ENCODE measurements at places on chromosomes 12 and 14. TPM values are rescaled to one million over a fixed set of nuclear protein-coding genes. Genes with fewer than 3 reads are reported as not detected.

DNA sequence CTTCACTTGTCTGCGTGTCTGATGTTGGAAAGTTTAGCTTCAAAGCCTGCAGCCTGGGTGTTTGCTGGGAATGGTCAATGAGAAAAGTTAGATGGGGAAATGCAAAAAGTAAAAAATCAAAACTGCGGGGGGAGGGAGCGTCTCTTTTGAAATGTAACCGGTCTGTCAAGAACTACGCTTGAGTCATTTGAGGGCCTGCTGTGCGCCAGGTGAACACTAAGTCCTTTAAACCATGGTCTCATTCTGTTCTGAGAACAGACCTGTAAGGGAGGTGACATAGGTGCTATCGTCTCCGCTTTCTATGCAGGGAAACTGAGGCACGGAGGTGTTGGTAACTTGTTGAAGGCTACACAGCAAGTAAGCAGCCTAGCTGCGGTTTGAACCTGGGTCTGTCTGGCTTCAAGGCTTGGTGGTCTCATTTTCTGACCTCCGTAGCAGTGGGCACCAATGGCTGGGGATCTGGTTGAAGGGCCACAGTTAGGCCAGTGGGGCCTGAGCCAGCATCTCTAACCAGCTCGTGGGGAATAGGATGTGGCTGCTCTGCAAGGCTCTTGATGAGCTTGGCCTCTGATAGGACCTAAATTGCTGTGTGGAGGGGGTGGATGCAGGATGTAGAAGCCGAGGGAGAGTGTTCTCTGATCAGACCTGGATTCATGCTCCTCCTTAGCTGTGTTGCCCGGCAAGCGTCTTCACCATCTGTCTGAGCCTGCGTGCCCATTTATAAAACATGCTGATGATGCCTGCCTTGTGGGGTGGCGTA lies 41.5 kb downstream of the KCTD10 start:
- DNase-seq = no peak

DNA sequence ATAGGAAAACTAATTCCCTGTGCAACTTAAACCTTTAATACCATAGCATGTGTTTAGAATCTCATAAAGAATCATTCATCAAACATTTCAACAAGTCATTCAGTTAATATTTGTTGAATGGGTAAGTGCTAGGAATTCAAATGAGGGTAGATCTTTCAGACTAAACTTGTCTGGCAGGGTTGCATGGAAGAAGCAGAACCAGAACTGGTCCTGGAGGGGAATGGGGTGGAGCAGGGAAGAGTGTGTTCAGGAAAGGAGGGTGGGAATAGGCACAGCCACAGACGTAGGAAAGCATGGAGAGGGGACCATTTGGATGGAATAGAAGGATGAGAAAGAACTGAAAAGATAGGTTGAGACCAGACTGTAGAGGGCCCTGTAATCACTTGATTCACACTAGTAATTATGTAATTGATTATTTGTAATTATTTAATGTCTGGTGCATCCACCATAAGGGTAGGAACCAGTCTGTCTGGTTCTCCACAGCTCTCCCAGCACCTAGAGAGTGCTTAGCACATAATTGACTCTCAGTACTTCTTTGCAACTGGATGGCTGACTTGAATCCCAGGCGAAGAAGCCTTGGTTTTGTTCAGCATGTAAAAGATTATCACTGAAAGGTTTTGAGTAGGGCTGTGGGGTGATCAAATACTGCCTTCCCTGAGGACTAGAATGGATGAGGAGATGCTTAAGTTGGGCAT lies 3.0 kb upstream of the MAP3K9 start:
- no peak for DNase-seq

- DNase-seq = no peak
Observed at GRCh38 chr12:7542813-7543212, 39.2 kb upstream of the CD163 start.

- DNase-seq = no peak
Observed at GRCh38 chr12:24791622-24792021, 157.3 kb downstream of the BCAT1 start.

Gene ZNF219
- 53.7 TPM for total RNA-seq

- DNase-seq = peak; percentile 80
Observed at GRCh38 chr12:6230321-6231110, 30.3 kb downstream of the CD9 start.

Gene FBXO21
- total RNA-seq = 28.1 TPM

- DNase-seq = no peak
Observed at GRCh38 chr12:132238884-132239283, 90.5 kb downstream of the GALNT9 start.

GRCh38 chr14:38004610-38004879 lies 203.2 kb upstream of the SSTR1 start:
- no peak for DNase-seq

DNA sequence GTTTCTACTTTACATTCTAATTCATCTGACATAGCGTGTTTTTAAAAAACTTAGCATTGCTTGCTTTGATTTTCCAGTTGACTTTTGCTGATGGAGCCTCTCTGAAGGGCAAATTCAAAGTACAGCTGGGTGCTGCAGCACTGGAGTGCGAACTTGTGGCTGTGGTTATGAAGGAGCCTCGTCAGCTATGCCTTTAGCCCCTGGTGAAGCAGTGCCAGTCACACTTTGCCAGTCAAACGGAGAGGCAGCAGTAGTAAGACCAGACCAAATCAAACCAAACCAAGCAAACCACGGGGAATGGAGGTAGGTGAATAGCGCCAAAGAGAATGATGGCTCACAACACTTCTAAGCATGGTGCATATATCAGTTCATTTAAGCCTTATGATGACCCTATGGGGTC lies 15.1 kb upstream of the SLC38A2 start:
- DNase-seq = no peak

DNA sequence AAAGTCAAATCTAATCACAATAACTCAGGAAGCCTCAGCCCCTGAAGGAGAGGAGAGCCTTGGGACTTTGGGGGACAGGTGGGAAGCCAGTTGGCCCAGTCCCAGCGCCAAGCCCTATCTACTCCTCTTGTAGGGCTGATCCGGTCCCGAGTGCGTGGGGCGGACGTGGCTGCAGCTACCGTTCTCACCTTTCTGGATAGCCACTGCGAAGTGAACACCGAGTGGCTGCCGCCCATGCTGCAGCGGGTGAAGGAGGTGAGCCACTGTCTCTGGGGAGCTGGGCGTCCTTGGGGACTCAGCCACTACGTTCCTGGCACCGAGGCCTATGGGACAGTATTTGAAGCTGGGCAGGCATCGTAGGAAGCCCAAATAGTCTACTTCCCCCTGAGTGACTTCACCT lies 68.4 kb downstream of the GALNT16 start:
- no peak for DNase-seq

DNA sequence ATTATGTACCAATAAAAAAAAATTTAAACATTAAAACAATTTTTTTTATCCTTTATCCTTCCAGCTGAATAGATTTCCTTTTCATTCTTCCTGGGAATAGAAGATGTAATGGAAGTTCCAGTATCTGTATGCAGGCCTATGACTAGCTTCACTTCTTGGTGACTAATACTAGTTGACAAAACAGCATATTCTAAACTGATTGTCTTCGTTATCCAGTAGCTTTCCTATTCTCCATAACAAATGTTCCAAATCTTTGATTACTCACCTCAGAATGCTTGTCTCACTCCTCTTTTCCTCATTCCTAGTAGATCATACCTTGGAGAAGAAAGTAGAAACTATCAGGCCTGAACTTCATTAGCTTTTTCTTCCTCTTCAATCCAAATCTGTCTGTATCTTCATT lies 70.7 kb downstream of the PLEKHA5 start:
- no peak for DNase-seq

- DNase-seq = no peak
Observed at GRCh38 chr14:95260537-95261361, 59.0 kb downstream of the CLMN start.

DNA sequence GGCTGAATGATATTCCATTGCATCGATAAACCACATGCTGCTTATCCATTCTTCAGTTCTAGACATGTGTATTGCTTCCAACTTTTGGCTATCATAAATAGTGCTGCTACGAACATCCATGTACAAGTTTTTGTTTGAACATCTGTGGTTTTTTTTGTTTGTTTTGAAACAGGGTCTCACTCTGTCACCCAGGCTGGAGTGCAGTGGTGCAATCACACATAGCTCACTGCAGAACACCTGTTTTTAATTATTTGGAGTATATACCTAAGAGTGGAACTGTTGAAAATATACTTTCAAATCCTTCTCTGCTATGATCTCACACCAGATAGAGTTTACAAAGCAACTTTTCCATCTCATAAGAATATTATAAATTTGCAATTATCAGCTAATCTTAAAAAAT lies 124.2 kb downstream of the TTC7B start:
- no peak for DNase-seq

Gene GPR135
- total RNA-seq = 2.0 TPM

GRCh38 chr14:86625637-86626036 lies 1095.7 kb downstream of the FLRT2 start:
- DNase-seq = no peak

Gene ADAMTS20
- not detected for total RNA-seq

DNA sequence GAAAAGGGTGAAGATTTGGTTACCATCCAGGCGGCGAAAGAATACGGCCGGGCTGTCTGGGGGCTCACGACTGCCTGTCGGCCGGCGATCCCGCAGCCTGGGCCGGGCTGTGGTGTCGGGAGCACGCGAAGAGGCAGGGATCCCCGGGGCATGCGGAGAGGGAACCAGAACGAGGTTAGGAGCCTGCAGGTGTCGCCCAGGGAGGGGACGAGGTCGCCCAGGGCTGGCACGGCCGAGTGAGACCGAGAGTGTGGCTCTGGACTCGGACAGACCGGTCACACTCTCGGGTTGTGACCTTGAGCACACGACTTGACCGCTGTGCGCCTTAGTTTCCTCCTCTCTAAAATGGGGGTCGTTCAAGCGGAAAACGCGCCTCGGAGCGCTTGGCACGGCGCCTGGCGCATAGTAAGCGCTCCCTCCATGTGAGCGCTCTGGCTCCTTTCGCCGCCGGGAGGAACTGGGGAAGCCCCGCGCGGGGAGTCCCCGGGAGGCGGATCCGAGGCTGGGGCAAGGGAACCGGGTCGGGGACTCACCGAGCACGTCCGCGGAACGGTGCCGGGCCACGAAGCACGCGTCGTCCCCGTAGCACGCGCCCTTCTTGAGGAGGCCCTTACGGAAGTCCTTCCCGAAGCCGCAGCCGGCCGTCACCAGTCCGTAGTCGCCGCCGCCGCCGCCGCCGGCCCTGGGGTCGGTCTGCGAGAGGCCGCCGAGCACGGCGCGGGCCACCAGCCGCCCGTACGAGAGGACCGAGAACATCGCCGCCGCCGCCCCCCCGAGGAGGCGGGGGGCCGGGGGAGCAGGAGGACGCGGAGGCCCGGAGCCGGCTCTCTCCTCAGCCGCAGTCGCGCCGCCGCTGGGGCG lies 612 bp downstream of the PPTC7 start:
- DNase-seq = peak; percentile 68

DNA sequence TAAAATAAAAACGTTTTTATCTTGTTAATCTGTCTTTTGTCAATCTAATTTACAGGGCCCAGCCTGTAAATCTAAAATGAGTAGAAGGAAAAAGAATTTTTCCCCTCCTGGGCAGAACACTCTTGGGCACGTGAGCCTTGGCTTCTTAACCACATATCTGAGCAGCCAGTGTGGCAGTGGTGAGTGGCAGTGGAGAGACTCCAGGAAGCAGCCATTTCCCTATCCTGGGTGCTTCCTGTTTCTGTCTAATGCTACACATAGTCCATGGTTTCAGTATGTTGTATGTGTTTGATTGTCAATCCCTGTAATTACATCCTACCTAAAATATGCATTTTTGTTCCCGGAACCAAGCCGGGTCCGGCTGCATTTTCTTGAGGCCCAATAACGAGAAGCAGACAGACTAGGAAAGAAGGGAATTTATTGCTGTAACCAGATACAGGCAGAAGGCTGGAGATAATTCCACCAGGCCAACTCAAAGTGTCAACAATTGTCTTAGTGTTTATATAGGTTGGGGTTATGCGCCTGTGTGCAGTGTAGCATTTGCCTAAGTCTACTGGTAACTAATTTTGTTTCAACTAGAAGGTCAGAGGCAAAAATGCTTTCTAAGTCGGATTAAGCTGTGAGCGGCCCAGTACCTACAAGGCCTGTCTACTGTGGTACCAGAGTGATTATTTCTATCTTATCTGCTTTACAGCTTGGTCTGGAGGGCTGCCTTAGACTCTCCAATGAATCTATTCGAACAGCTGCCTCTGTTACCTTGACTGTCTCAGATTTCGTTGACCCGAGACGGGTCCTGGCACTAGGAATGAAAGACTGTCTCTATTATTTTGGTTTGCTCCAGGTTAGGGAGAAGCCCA lies 82.4 kb upstream of the RESF1 start:
- peak; percentile 30 for DNase-seq

- no peak for DNase-seq
Observed at GRCh38 chr12:115267891-115268290, 583.9 kb upstream of the TBX3 start.

Gene ZC2HC1C
- 4.8 TPM for total RNA-seq

DNA sequence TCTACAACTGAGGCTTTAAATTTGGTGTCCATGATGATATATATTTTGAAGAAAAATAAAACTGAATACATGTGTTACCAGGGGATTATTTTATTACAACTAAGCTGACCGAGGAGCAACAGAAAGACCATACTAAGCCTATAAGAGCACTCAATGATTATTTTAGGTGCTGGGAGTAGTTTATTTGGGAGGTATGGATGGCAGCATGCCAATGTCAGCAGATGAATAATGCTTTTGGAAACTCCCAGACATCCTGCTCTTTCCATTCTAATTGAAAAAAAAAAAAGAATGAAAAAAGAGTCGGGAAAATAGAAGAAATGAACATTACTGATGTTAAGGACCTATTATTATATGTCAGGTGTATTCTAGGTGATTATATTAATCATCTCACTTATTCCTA lies 441.2 kb downstream of the BTG1 start:
- no peak for DNase-seq

GRCh38 chr14:73477618-73478266 lies 13.0 kb upstream of the RIOX1 start:
- DNase-seq = no peak
